ENCODE measurements at places on chromosomes 2 and 18.

DNA sequence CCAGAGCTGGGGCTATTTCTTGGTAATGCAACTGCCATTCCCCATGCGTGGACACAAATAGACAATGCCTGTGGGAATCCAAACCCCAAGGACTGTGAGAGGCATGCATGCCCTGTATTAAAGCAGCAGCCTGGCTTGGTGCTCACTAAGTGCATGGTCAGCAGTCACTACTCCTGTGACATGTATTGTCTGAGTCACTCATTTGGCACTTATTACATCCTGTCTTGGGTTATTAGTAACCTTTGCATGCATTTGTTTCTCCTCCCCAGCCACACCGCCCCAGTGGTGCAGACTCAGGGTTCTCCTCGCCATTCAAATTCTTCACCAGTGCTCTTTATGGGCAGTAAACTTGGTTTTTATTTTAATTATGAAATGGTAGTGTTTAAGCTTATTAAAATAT is 30.2 kb downstream of the PRKCE start:
- DNase-seq: no peak

DNA sequence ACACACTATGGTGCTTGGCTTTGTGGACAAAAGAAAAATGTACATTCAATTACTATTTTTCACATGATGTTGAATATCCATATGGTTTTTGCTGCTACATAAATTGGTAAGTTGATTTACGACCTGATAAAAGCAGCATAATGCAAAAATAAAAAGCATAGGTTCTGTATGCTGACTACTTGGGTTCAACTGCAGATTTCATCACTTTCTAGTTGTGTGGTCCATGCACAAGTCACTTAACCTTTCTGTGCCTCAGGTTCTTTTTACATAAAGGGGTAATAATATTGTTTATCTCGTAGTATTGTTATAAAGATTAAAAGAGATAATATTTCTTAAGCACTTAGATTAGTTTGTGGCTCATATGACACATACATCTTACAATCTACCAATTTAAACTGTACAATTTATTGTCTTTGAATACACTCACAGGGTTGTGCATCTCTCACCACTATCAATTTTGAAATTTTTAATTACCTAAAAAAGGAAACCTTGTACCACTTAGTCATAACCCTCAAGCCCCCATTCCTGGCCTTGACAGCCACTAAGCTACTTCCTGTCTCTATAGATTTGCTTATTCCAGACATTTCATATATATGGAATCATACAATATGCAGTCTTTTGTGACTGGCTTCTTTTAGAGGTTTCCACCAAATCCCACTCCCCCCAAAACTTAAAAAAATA is 1443.9 kb downstream of the SUCLG1 start:
- DNase-seq: no peak

GRCh38 chr18:33937270-33937816 is 287.4 kb downstream of the NOL4 start:
- no peak for DNase-seq

DNA sequence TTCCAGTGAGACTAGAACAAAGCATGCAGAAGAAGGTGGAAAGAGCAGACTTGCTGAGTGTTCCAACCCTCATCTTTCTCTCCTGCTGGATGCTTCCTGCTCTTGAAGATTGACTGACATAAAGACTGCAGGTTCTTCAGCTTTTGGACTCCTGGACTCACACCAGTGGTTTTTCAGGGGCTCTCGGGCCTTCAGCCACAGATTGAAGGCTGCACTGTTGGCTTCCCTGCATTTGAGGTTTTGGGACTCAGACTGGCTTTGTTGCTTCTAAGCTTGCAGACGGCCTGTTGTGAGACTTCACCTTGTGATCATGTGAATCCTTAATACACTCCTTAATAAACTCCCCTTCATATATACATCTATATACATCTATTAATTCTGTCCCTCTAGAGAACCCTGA is 20.4 kb downstream of the VRK2 start:
- no peak for DNase-seq

- no peak for DNase-seq
Measured at GRCh38 chr2:176501617-176502016, 232.4 kb downstream of the MTX2 start.

DNA sequence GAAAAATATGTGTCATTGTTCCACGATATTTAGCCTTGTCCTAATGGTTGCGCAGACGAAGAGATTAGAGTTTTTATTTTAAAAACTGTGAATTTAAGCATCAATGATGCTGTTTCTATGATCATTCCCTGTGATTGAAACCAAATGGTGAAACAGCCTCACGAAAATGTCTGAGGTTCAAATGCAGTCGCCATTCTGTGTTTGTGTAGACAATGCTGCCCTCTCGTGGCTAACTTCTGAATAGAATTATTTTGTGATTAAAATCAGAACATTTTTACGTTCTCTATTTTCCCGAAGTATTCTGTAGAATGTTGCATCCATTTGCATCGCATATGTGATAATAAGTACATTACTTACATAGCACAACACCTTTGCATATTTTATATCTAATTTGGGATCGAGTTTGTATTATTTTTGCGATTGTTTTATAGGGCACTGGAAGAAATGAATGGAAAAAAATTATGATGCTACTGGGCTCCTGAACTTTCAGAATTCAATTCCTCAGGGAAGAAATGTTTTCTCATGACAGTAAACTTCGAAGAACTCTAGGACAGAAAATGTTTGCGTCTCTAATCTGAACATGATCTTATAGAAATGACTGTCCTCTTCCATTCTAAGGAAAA is 54.8 kb upstream of the CREB1 start:
- peak; percentile 71 for DNase-seq

GRCh38 chr2:36964496-36965058 is 1.8 kb downstream of the STRN start:
- no peak for DNase-seq
